ENCODE measurements at places on chromosomes 13 and 19.
A peak's percentile ranks its signal among the peaks of the same experiment; 100 is the strongest.

GRCh38 chr19:793806-794205, 3.4 kb upstream of the PTBP1 start:
- DNase-seq, result no peak

DNA sequence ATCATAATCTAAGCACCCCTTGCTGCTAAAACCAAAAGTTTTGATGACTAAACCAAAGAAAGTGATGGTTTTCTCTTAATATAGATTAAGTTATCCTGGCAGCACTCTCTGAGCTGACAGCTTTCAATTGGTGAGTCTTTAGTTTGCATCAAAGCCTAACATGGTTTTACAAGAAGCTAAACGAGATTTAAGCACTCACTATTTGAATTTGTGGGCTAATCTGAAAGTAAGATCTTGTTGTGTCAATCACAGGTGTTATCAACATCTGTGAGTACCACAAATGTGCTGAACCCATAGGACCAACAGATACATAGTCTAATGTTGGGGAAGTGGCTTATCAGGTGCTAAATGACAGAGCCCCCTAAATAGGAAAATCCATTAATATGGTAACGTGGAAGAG, 223.9 kb downstream of the LHFPL6 start:
- no peak for DNase-seq

- DNase-seq, result no peak
Measured at GRCh38 chr13:63124863-63125262, 1709.2 kb upstream of the PCDH20 start.

DNA sequence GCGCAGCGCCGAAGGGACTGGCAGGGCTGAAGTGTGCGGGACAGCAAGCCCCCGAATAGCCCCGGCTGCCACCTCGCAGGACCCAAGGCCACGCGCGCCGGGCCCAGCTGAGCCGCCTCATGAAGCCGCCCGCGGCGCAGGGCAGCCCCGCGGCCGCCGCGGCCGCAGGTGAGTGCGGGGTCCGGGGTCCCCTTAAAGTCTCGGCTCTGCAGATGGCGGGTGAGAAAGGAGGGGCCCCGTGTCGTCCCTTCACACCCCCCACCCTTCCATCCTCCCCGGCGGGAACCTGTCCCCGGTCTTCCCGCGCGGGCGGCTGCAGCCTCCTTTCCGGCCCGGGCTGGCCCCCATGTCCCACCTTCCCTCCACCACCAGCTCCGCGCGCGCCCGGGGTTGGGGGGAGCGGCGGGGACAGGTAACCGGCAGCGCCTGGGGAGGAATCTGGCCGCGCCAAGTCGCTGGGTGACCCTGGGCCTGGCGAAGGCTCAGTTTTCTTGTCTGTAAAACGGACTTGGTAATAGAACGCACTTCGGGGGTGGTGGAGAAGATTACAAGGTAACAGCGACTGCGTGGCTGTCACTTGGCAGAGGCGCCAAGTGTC, 338 bp downstream of the RGCC start:
- no peak for DNase-seq

DNA sequence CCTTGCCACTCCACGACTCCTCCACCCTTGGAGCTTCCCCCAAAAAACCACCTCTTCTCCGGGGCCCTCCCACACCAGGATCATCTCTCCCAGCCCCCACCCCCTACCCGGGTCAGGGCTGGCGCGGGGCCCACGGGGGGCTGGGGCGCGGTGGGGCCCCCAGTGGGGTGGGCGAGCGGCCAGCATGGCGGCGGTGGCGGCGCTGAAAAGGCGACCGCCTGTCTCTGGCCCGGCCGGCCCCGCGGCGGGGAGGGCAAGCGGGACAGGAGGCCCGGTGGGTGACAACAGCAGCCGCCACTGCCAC, 850 bp downstream of the DYRK1B start:
- no peak for DNase-seq

DNA sequence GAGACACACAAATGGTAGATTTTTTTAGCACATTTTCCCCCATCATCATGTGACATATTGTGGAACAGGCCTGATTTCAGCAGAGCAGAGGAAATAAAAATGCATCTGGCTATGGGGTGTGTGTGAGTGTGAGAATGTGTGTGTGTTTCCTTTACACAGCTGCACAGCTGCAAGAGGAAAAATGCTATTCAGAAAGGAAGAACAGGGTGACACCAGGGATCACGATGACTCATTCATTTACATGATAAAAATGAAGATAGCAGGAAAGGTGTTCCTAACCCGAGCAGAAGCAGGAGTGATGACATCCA, 469.5 kb upstream of the TSHZ3 start:
- no peak for DNase-seq

DNA sequence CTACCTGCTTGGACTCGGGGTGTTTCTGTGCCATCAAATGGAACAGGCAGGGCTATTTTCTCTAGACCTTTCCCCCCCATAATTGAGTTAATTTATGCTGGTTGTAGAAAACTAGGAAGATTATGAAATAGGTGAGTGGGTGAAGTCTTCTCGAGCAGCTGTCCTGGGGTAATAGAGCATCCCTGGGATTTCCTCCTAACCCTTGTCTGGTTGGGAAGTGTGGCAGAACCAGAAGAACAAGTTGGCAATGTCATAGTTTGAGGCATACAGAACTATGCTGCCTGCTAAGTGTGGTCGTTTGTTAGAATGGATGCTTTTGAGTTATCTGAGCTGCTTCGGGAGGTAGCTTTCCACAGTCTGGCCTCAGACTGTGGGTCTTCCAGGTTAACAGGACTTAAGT, 3.7 kb downstream of the GATAD2A start:
- DNase-seq, result no peak

- DNase-seq, result no peak
Measured at GRCh38 chr13:36385489-36385888, 39.3 kb upstream of the SPART start.

- DNase-seq, result no peak
Measured at GRCh38 chr19:55289117-55289796, 5.5 kb downstream of the BRSK1 start.

DNA sequence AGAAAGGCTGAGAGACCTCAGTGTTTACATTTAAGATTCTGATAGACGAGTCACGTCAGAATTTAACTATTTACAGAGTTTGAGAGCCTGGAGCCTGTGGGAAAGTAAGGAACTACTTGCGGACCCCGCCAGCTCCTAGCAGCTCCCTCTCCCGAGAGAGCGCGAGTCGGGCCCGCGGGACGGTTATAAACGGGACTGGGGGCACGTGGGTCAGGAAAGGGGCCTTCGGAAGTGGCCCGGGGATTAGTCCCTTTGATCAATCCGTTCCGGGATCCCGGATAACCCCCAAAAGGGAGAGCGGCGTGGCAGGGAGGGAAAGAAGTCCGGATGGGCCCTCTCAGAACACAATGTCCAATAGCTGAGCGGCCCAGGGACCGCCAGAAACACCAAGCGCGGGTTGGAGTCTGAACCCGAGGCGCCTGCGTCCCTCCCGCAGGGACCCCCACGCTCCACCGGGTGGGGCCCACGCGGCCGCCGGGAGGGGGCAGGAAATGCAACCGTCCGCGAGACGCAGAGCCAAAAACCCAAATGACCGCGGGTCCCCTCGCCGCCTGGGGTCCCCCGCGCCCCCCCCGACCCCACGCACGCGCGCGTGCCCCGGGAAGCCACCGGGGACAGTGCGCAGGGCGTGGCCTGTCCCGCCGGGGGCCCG, 3.6 kb downstream of the ZIC5 start:
- DNase-seq, result no peak

DNA sequence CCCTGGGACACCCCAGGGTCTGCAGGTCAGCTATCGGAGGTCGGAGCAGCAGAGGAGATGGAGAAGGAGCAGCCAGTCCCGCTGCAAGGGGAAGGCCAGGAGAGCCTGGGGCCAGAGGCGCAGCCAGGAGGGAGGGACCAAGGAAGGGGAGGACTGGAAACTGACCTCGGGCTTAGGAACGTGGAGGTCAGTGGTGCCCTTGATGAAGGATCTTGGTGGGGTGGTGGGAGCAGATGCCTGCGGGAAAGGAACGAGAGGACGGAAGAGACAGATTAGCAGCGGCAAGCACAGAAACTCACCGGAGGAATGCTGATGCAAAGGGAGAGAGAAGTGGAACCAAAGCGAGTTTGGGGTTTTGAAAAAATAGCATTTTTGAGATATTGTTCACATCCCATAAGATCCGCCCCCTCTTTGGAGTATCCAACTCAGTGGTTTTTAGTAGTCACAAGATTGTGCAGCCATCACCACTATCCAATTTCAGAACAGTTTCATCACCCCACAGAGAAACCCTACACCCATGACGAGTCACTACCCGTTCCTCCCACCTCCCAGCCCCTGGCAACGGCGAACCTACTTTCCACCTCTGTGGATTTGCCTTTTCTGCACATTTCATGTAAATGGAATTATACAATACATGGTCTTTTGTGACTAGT, 22.1 kb downstream of the PLEKHF1 start:
- no peak for DNase-seq

- DNase-seq, result no peak
Measured at GRCh38 chr13:50892210-50892944, 17.2 kb upstream of the RNASEH2B start.

- no peak for DNase-seq
Measured at GRCh38 chr19:2327773-2328400, 499 bp downstream of the LSM7 start.

DNA sequence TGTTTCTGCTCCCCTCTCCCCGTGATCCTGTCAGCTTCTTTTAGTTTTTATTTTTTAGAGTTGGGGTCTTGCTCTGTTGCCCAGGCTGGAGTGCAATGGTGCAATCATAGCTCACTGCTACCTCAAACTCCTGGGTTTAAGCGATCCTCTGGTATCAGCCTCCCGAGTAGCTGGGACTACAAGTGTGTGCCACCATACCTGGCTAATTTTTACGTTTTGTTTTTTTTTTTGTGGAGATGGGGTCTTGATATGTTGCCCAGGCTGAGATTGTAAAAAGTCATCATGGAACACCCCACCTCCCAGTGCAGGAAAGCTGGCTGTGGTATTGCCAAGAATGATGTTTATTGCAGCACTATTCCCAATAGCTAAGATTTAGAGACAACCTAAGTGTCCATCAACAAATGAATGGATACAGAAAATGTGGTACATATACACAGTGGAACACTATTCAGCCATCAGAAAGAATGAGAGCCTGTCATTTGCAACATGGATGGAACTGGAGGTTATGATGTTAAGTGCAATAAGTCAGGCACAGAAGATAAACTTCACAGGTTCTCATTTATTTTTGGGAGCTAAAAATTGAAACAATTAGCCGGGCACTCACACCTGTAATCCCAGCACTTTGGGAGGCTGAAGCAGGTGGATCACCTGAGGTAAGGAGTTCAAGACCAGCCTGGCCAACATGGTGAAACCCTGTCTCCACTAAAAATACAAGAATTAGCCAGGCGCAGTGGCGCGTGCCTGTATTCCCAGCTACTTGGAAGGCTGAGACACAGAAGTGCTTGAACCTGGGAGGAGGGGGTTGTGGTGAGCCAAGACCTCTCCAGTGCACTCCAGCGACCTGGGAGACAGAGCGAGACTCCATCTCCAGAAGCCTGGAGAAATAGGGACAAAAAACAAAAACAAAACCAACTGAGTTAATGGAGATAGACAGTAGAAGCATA, 6.6 kb upstream of the KLK15 start:
- DNase-seq, result no peak

DNA sequence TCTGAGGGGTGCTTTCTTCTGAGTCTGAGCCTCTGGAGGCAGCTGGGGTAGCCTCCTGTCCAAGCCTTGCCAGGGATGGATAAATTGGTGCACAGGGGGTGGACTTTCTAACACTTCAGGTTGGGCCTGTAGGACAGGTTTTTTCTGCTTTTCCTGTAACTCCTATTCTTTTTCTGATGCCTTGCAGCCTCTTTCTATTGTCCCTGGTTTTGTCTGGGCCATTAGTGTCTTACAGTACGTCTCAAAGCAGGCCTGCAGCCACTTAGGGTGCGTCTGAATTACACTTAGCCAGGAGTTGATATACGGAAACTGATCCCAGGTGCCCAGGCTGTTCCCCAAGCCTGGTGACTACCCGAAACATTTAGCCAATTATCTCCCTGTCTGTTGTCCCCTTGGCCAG, 213.3 kb upstream of the HTR2A start:
- DNase-seq, result no peak

DNA sequence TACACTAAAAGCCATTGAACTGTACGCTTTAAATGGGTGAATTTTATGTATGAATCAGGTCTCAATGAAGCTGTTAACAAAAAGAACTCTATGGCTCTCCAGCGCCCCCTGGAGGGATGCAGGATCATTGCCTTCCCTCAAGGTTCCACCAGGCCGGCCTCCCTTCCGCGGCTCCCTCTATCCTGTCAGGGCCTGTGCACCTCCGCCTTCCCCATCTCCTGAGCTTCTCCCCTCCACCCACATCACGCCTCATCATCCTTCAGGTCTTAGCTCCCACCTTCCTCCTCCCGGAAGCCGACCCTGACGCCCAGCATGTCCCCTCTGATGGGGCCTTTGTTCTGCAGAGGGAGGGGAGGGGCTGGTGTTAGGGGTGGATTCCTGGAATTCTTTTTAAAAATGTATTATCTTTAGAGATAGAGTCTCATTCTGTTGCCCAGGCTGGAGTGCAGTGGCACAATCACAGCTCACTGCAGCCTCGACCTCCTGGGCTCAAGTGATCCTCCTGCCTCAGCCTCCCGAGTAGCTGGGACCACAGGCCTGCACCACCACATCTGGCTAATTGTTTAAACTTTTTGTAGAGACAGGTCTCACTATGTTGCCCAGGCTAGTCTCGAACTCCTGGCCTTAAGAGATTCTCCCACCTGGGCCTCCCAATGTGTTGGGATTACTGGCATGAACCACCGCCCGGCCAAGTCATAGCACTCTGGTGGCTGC, 27.7 kb downstream of the MEIS3 start:
- DNase-seq, result peak; percentile 73

GRCh38 chr13:114132419-114133121, at the start of gene RASA3:
RASA3 (minus strand) TSS chr13:114132623; CDS start chr13:114132489, 134 bp downstream.
- peak; percentile 19 for DNase-seq

GRCh38 chr13:32423592-32423991, 4.3 kb downstream of the N4BP2L1 start:
- no peak for DNase-seq

GRCh38 chr19:50943074-50943828, 9.6 kb downstream of the KLK5 start:
- DNase-seq, result no peak

GRCh38 chr13:29594303-29594709, 1.2 kb downstream of the SLC7A1 start:
- DNase-seq, result no peak

DNA sequence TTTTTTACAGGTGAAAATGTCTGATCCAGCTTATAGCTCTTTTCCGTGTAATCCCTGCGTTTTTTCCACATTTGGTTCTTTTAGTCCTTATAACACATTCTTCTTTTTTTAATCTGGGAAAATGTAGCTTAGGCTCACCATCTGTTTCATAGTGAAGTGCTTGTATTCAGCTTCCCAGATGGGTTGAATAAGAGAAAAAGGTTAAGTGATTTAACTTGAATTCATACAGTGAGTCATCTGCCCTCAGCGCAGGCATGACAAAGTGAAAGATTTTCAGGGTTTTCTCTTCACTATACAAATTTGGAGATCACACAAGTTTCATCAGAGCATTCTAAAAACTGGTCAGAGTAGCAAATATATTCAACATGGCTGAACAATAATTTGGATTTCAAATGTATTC, 224.8 kb downstream of the SPRY2 start:
- no peak for DNase-seq

- DNase-seq, result no peak
Measured at GRCh38 chr19:35543280-35544109, 1.9 kb upstream of the TMEM147 start.
